ENCODE measurements at places on chromosomes 4 and X.

DNA sequence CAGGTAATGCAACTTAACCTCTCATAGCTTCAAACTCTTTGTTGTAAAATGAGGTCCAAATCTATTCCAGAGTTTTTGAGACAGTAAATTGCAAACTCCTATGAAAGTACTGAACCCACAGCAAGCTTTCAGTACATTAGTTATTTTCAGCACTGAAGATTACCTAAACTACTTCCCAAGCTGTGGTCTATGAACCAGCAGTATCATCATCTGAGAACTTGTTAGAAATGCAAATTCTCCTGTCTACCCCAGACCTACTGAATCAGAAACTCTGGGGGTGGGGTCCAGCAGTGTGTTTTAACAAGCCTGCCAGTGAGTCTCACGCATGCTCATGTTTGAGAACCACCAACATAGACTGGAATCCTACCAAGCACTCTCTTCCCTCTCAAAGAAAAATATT is 5.7 kb upstream of the CASP6 start:
- DNase-seq: no peak

- no peak for DNase-seq
Measured at GRCh38 chr4:113434247-113434587, 327.3 kb downstream of the CAMK2D start.

DNA sequence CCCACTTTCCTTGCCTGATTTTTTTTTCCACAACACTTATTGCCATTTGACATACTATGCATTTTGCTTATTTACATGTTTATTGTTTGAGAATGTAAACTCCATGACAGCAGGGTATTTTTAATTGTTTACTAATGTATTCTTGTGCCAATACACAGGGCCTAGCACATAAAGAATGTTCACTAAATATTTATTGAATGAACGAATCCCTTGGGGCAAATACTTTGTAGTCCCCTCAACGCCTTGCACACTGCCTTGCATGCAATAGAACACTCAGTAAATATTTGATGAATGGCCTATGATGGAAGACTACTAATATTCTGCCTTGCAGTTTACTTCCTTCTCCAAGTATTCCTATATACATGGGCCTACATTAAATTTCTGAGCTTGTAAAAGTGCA is 1.4 kb upstream of the PRPS1 start:
- DNase-seq: no peak

- DNase-seq: no peak
Measured at GRCh38 chr4:53818104-53818503, 226.8 kb upstream of the LNX1 start.

- DNase-seq: no peak
Measured at GRCh38 chrX:43141885-43142284, 363.9 kb upstream of the PPP1R2C start.

DNA sequence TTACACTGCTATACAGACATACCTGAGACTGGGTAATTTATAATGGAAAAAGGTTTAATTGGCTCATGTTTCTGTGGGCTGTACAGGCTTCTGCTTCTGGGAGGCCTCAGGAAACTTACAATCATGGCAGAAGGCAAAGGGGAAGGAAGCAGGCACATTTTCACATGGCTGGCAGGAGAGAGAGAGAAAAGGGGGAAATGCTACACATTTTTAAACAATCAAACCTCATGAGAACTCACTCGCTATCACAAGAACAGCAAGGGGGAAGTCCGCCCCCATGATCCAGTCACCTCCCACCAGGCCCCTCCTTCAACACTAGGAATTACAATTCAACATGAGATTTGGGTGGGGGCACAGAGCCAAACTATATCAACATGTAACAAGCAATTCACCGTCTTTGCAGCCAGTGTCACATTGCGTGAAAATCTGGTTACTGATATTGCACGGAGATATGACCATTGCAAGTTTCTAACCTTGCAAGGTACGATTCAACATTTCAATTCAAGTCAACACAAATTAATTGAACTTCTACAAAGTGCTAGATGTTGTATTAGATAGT is 61.7 kb upstream of the RELL1 start:
- DNase-seq: no peak

Measured in astrocyte of the cerebellum (primary cell).